ENCODE measurements at places on chromosomes 1 and 21.
A peak's percentile ranks its signal among the peaks of the same experiment; 100 is the strongest.

GRCh38 chr1:202311875-202312635, 29.7 kb downstream of the UBE2T start:
- peak; percentile 33 for DNase-seq

DNA sequence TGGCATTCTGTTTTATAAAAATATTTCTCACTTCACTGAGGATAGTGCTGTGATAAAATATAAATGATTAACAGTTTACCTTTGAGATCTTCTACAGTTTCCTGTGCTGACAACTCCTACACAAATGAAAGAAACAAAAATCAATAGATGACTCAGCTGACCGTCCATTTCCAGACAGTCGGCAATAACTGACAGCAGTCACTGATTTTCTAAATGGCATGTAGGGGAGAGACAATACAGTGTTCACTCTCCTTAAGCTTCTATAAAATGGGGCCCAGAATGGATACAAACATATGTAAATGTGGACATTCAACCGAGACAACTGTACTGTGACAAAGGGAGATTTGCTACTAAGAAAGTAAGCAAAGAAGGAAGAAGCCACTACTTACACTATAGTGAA, 34.3 kb downstream of the PCNX2 start:
- DNase-seq: no peak

DNA sequence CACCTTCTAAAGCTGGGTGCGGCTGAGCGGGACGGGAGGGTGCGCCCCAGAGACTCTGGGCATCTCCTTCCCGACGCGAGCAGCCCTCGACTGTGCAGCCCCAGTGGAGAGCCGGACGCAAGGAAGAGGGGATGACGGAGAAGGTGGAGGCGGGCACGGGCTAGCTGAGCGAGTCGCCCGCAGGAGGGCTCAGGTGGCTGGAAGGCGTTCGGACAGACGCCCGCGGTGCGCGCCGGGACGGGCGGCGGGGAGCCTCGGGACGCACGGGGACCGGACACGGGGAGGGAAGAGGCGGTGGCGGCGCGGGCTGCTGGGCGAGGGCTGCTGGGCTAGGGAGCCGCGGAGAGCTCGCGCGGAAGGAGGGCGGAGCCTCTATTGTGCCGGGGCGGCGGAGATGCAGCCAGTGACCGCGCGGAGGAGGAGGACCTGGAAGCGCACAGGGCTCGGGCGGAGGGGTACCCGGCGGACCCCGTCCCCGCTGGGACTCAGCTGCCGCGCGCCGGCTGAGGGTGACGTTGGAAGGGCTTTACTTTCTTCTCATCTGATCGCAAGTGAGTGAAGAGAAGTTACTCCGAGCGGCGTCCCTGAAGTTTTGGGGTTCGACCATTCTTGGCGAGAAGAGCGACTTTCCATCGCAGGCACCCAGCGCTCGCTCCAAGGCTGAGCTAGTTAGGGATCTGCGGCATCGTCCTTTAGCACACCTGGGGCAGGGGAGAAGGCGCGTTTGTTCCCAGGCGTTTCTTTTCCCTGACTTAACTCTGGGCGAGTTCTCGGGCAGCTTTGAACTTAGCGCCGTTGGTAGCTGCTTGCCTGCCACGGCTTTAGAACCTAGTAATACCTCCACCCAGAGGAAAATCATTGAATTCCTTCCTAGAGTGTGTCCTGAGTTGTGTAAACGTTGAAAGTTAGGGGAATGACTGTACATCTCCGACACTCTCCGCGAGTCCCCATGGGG, at the start of gene OLFML2B:
Gene OLFML2B (minus strand): TSS at position 323 of the 955 bp plus-strand sequence. CDS start 439 bp downstream, outside the sequence.
- DNase-seq: peak; percentile 88

DNA sequence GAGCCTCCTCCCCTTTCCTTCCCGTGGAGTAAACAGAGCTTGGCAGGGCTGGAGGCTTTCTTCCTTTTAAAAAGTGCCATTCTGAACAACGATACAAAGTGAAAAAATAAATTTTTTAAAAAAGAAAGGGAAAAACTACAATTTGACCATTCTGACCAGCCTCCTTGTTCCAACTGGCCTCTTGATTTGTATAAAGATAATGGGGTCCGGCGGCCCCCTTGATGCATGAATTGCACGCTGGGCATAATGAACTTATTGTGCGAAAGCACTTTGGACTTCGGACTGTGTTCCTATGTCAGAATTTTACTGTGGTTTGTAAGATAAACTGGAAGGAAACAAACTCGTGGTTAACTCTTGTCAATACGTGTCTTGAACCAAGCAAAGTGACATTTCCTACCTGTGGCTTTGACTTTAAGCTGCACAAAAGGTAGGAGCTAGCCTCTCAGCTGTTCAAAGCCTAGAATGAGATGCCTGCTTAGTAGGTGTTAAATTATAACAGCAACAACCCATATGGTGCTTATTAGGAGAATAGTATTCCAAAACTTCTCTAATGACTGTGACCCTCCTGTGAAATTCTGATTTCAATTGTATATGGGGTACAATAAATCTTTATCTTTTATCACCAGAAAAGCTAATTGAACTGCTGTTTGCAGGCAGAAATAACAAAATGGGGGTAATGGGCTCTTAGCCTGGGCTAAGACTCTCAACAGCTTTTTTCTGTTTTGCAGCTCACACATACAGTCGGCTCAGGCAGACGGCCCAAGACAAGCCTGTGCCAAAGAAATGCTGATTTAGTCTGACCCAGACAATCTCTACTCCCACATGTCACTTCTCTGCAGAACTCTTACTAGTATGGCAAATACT, 9.3 kb downstream of the IRF2BP2 start:
- DNase-seq: peak; percentile 85

DNA sequence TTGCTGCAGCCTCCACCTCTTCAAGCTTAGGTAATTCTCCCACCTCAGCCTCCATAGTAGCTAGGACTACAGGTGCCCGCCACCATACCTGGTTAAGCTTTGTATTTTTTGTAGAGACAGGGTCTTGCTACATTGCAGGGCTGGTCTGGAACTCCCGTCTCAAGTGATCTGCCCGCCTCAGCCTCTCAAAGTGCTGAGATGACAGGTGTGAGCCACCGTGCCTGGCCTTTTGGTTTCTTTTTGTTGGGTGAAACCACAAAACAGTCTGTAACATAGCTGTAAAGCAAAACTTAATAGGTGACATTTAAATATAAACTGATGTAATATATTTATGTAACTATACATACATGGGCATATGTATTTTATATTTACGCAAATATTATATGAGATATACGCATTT, 3.1 kb upstream of the DNAJC11 start:
- DNase-seq: no peak

DNA sequence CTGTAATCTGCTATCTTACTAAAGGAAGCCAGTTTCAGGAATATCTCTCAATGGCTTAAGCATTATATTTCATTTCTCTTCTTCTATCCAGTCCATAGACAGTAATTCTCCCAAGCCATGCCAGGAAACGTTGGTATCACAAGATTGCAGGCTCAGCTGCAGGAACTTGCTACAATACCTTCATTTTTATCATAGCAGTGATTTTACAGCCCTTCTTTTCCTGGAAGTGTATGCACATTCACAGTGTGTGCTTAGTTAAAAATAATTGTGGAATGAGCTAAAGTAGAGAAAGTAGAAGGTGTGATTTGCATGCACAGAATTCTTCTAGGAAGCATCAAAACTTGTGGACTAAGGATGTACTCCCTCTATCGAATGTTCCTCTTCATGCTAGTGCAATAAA, 647.2 kb upstream of the PTBP2 start:
- no peak for DNase-seq

- peak; percentile 71 for DNase-seq
These were observed 5.5 kb upstream of the FOXD2 start for GRCh38 chr1:47432071-47433036.

GRCh38 chr1:233079574-233079973, 129.2 kb downstream of the NTPCR start:
- no peak for DNase-seq

- no peak for DNase-seq
These were observed 11.3 kb upstream of the RPL5 start for GRCh38 chr1:92820551-92820950.

DNA sequence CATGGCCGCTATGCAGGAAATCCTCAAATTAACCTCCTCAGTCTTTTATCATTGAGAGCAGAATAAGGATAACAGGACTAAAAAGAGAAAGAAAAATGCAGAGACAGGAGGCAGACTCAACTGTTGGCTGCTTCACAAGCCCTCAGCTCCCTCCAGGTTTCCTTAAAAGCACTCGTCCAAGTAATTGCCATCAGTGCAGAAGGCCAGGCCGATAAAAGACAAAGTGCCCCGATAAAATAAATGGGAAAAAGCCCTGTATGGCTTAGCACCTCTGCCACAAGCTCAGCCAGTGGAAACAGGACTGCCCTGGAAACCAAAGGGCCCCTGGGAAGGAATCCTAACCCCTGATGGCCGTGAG, 8.1 kb downstream of the S100A6 start:
- no peak for DNase-seq

DNA sequence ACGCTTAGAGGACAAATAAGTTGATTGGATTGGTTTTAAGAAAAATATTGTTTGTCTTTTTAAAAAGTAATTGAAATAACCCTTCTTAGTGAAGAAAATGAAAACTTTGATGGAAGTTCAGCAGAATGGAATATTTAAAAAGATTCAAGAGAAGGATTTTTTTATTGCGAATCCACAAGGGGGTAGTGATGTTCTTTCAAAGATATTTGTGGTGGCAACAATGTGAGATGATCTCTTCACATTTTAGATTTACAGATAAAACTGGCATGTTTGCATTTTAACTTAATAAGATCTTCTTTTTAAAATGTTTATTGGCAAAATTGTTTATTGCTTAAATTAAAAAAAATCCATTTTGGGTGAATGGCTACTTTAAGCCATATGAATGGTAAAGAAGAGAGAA, 8.9 kb downstream of the CAMTA1 start:
- DNase-seq: no peak

GRCh38 chr1:94873520-94874351, 53.2 kb downstream of the CNN3 start:
- no peak for DNase-seq

- no peak for DNase-seq
These were observed 2.7 kb upstream of the GPR88 start for GRCh38 chr1:100535264-100535663.

DNA sequence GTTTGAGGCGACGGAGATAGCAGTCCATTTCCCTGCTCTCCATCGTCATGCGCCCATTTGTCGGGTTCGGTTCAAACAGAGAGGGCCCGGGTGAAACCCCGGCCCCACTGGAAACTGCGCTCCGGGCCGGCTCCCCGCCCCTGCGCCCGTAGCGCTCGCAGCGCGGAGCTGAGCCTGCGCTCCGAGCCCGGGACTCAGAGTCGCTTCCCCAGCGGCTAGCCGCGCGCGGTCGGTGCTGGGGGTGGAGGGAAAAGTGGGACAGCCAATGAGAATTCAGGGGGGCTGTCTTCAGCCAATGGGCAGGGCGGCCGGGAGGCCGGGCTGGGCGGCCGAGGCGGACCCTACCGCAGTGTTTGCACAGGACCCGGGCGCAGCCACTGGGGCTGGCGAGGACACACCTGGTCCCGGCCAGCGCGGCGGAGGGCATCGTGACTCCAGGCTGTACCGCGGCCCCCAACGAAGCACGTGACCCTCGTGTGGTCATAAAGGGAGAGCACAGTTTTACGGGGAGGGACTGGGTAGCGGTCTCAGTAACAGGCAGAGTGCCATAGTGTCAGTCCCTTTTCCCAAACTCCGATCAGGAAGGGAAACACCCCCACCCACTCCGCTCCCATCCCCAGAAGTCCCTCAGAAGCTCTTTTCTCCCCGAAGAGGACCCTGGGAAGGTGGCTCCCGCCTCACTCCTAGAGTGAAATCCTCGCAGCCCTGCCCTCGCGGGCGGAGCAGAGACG, at the start of gene INKA2:
Gene INKA2 (minus strand): TSS at position 202 of the 731 bp plus-strand sequence. CDS start 153 bp downstream, at position 49.
- peak; percentile 91 for DNase-seq

DNA sequence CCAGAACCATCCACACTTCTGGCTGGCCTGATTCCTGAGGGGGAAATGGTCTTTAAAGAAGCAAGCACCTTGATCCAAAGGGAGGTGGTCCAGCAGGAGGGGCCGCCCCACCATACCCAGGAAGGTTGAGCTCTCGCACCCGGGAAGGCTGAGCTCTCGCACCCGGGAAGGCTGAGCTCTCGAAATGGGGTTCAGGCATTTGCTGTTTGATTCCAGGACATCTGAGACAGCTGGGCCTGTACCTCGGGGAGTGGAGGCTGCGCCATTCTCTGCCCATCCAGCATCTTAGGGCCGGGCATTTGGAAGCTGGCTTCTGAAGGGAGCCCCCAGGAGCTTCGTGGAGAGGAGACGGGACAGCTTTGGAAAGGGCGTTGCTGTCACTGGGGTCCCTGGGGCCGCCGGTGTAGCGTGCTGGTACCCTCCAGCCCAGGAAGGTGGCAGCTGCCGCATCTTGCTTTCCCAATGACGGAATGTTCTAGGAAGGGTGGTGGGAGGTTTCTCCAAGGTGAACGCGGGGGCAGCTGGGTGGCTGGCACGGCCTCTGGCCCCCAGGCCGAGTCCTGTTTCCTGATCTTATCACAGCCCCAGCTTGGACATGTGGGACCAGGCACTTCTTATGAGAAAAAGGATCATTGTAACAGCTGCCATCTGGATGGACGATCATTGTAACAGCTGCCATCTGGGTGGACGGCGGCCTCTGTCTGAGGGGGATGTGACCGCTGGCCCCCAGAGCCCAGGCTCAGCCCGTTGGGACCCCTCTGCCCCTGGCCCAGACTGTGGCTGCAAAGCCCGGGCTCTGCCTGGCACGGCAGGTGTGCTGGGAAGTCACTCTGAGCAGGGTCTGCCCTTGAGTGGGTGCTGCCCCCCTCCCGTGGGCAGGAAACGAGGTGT, 61.6 kb downstream of the COL18A1 start:
- DNase-seq: no peak

- DNase-seq: no peak
These were observed 17.0 kb downstream of the C1orf167 start for GRCh38 chr1:11778844-11779623.

GRCh38 chr1:83990734-83991133, 8.2 kb downstream of the TTLL7 start:
- DNase-seq: no peak

DNA sequence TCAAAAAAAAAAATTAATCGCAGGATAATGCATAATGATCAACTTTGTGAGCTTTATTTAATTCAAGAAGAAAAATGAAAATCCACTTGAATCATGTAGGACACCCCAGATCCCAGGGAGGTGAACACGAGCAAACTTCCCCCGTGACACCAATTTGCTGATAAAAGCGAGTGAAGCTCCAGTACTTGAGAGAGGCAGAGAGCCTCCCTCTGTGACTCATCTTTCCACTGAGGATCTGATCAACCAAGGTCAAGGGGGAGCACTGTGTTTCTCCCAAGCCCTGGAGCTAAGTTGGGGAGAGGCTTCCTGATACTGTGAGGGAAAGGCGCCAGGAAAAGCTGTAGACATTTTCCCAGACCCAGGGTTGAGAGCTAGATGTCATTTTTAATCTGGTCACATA, 160.9 kb downstream of the SLC44A5 start:
- DNase-seq: no peak

- DNase-seq: no peak
These were observed 53.3 kb upstream of the MTR start for GRCh38 chr1:236741753-236742152.

- DNase-seq: no peak
These were observed 31.7 kb downstream of the SIM2 start for GRCh38 chr21:36730291-36731281.

DNA sequence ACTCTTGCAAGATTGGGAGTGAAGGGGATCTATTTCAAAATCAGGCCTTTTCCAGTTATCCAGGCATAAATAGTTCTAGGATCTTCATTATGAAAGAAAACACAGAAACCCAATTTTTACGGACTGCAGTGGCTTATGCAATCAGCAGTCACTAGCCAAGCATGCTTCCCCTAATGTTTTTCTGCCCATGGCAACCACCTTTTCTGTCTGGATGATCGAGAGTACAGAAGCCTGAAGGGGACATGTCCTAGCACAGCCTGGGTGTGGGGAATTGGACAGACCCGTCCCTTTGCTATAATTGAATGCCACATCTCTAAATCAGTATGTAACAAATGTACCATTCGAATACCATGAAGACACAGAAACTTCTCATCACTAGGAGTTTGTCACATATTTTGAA, 29.8 kb upstream of the NCAM2 start:
- DNase-seq: no peak

GRCh38 chr1:201648066-201648906, 109.4 kb downstream of the NAV1 start:
- DNase-seq: peak; percentile 75

All from right kidney (tissue), 9 donors.